ENCODE measurements at places on chromosomes 11 and 22.

DNA sequence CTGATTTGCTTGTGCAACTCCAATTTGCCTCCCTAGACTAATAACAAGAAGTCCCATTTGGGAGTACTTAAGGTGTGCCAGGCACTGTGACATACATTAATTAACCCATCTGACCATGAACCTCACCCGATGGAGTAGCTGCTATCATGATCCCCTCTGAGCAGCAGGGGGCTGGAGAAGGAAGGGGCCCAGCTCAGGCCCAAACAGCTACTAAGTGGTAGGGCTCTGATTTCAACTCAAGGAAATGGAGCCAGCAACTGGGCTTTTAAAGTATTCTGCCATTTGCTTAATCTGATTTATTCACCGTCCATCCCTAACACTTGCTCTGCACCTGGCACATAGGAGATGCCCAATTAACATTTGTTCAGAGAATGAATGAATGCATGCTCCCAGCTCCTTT, 1.2 kb downstream of the CRYBB1 start:
- no peak for DNase-seq

DNA sequence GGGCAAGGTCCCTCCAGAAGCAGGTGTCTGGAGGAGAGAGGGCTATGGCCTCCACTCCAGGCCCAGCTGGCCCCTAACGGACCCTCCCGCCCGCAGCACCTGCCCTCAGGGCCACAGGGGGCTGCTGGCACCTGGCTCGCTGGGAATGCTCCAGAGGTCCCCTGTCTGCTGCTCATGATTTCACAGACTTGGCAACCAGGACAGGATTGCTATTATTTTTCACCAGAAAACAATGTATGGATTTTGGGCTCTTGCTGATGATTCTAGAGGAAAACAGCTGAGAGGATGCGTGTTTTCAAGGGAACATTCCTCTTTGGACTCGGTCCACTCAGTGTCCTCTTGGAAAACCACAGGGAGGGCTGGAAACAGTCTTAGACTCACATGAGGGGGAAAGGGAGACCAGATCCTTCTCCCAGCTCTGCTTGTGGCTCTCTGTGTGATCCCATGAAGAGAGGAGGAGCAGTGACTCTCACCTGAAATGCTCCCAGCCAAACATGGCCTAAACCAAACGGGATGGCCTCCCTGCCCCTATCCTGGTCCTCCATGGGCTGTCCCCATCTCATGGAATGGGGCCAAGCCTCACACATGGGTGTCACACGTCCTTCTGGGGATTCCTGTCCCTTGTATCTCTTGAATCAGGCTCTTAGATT, 15.8 kb downstream of the MYEOV start:
- DNase-seq, result no peak

GRCh38 chr11:3169255-3170043, 4.3 kb upstream of the OSBPL5 start:
- DNase-seq, result no peak

- DNase-seq, result no peak
Measured at GRCh38 chr11:78497293-78497692, 77.4 kb downstream of the NARS2 start.

DNA sequence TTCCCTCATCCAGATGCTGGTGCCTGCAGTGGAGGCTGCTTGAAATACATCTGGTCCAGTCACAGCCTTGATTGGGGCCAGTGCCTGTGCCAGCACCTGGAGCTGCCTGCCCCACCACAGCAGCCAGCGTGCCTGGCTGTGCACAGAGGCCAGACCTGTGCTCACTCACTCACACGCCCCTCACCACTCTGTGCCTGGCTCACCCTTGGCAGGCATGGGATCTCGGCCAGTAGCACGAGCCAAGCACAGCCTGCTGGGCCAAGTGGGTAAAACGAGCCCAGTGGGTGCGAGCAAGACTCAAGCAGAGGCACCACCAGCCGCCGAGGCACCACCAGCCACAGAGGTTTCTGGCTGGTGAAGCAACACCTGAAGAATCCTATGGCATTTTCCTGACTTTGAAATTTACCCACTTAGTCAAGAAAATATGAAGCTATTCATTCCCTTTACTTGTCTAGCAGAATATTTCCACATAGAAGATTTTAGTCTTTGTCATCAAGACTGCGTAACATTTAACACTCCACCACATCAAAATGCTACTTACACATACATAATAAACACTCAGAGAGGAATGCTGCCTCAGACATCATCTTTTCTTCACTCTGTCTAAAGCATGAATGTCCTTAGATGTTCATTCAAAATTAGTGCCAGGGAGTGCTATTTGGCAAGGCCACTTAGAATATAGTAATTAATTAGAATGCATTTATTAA, 424.3 kb upstream of the FAT3 start:
- DNase-seq, result no peak

DNA sequence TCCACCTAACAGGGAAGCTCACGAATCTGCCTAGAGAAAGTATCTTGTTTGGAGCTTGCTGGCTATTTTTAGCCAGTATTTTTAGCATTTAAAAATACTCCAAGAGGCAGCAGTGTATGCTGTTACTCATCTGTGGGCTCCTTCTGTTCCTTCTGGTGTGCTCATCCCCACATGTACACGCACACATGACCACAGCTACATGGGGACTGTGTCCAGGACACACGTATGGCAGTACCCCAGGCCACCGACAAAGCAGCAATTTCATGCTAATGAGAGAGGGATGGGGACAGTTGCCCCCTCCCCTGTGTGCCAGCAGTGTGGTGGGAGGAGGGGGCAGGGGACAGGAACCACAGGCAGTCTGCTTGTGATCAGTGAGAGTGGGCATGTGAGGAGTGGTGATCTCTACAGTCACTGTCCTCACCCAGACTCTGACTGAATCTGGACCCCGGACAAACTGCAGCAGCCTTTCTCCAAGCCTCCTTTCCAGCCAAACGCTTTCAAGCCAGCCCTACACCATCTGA, 16.4 kb downstream of the USP2 start:
- DNase-seq, result no peak

DNA sequence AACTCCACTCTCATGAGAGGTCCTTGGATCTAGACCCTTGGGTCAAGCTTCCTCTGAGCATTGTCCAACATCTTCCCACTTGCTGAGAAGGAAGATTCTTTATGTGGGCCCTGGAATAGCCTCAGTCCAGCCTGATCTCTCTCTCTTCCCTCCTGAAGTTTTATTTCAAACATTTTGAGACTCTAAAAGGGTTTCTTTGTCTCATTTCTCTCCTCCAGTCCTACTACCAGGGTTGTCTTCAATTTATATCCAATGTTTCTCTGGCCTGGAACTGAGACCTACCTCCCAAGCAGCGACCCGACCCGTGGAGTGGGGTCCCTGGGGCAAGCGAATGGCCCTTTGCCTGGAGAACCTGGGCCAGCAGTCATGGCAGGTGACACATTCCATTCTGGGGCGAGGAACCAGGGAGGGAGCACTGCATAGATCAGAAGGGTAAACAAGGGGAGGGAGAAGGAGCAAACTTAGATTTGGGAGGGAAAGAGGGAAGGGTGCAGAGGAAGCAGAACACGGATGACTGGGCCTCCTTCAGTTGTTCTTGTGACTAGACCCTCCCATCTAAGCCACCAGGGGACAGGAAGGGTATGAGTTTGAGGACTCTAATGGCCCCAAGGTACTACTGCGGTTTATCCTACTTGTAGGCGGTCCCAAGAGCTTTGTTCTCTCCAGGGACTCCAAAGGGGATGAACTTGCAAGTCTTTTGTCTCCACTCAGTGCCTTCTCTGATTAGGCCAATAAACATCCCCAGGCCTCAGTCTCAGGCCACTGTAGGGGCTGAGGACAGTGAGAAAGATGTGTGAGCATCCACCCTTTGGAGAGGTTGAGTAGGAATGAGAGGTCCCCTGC, 14.2 kb upstream of the PRAME start:
- no peak for DNase-seq

GRCh38 chr11:8309311-8309710, 45.6 kb upstream of the LMO1 start:
- DNase-seq, result no peak

DNA sequence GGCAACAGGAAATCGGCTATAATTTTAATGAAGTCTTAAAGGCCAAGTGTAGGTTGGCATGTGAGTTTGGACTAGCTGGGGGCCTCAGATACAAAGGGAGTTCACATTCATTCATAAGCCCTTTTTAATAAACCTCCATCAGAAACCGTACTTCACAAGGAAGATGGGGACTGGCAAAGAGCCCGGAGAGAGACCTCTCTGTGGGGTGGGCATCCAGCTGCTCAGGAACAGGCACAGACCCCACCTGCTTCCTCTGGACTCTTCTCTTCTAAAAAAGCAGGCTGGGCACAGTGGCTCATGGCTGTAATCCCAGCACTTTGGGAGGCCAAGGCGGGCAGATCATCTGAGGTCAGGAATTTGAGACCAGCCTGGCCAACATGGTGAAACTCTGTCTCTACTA, 3.9 kb upstream of the ARFGAP3 start:
- no peak for DNase-seq

- peak; percentile 91 for DNase-seq
Measured at GRCh38 chr22:41543854-41544670, at the start of gene POLR3H. TSS of gene POLR3H (minus strand) at chr22:41544470. CDS start at chr22:41544101, 369 bp downstream.

- no peak for DNase-seq
Measured at GRCh38 chr11:112706863-112707262, 254.4 kb upstream of the NCAM1 start.

DNA sequence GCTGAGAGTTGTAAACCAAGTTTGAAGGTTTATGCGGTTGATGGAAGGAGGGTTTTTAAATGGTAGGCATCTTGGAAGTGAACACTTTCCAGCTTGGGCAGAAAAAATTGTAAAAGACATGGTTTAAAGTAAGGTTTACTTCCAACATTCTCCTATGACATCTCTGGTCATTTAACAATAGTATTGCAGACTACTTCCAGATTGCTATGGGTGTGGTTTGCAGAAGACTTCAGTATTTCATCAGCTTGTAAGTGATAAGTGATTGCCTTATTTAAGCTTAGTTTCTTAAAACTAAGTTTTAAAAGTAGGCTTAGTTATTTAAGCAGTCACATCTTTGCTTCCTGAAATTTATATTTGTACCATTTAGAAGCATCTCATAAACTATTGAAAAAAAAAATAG, 7.2 kb upstream of the STT3A start:
- DNase-seq, result no peak

- DNase-seq, result no peak
Measured at GRCh38 chr11:57131080-57131790, 50.5 kb upstream of the LRRC55 start.

GRCh38 chr11:60942219-60942618, 9.8 kb downstream of the SLC15A3 start:
- DNase-seq, result no peak

DNA sequence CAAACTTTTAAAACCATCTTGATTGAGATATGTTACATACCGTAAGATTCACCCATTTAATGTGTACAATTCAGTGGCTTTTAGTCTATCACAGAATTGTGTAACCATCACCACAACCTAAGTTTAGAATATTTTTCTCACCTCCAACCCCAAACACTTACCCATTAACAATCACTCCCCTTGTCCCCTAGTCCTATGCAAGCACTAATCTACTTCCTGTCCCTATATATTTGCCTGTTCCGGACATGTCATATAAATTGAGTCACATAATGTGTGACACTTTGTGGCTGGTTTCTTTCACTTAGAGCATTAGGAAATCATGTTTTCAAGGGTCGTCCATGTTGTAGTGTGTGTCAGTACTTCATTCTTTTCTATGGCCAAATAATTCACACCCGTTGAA, 38.8 kb downstream of the RASSF10 start:
- no peak for DNase-seq

DNA sequence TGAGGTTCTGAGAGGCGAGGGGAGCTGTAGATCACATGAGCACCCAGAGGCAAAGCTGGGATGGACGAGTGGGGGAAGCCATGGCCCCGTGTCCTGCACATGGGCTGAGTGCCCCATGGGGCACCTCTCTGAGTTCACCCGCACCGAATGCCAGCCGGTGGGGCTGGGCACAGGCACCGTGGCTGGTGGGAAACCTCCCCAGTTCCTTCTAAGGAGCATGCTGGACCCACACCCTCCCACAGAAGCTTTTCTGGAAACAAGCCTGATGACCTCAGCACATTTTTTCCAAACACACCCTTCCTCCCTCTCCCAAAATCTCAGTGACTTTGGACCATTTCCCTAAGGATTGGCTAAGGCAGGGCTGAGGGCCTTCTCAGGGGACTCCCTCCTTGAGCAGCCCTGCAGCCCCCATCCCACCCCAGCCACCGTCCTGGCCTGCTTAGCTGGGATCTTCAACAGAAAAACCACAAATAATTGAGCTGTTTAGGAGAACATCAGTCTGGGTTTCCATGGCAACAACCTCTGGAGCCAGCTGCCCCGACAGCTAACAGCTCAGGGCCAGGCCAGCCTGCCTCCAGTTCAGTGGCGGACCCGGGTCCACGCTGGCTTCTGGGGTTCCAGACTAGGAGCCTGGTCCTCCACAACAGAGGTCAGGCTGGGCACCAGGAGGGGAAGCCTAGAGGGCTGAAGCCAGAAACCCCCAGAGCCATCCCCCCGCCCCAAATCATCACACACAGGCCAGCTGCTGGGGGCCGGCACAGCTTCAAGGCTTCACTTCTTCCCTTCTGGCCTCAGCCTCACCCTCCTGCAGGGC, 18.1 kb upstream of the LINC01488 start:
- DNase-seq, result no peak

DNA sequence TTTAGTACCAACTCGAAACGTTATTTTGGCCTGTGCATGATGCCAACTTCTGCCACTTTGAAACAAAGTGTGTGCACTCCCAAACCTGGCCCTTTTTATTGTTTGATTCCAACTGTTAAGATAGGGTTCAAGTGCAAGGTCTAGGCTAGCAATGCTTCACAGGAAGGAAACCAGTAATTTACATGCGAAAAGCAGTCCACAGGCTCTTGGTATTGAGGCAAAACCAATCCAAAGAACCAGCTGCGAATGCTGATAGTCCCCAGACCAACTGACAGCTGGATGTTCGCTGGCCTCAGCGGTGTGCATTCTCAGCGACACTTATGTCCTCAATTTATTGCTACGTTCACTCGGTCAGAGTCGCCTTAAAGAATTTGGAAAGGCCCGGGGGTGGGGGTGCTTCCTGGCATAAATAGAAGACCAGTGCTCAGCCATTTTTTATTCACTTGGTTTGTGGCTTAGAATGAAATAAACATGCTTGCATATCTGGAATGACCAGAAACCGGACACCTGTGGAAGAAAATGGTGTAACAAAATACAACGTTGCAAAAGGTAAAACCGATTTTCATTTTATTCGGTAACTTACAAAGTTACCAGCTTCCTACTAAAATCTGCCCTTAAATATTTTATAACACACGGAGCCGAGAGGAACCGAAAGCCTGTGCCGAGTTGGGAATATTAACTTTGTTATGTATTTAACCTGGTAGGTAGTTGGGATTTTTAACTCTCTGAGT, 1.6 kb downstream of the CPT1A start:
- no peak for DNase-seq

DNA sequence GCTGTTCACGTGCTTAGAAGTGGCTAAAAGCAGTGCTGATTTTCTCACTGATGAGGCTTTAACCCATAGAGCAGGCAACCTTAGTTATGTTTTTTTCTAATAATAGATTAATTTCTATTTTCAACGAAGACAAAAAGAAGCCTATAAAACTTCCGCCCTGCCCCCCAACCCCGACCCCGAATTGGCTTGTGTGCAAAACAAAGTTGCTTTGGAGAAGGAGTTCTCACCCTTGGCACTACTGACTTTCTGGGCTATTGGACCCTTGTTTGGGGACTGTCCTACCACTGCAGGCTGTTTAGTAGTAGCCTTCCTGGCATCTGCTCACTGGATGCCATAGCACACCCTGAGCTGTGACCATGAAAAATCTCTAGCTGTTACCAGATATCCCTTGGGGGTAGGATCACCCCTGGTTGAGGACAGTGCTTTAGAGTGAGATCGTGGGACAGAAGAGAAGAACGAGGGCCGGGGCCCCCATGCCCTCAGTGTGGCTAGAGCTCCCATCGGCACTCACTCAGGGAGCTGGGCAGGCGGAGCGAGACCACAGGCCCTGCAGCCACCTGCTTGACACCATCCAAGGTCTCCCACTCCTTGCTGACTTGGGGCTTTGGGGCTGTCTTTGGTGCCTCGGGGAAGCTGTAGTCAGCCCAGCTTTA, 16.9 kb downstream of the SLC37A2 start:
- DNase-seq, result no peak
